Stimulated activated CD8-positive, alpha-beta memory T cell treated with anti-CD3 and anti-CD28 coated beads, Interleukin-4, amount 100 ng/mL, for 1 hour (primary cell): ENCODE measurements at places on chromosomes 2 and 18.

DNA sequence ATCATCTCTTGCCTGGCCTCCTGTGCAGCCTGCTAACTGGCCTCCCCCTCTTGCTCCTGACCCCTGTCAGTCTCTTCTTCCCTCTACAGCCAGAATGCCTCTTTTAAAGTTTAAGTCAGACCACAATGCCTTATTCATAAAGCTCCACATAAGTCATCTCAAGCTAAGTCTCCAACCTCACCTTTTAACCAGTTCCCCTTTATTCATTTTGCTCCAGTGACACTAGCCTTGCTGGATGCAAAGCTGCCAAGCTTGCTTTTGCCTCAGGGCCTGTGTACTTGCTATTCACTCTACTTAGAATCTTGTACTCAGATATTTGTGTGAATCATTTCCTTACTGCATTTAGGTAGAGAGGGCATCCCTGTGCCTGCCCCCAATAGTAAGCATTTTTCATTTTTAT, 180.9 kb downstream of the PDE1A start:
- DNase-seq, result no peak

GRCh38 chr2:59440491-59440890, 1113.0 kb downstream of the BCL11A start:
- DNase-seq, result no peak

- no peak for DNase-seq
Measured at GRCh38 chr2:211401328-211401727, 844.9 kb downstream of the CPS1 start.

DNA sequence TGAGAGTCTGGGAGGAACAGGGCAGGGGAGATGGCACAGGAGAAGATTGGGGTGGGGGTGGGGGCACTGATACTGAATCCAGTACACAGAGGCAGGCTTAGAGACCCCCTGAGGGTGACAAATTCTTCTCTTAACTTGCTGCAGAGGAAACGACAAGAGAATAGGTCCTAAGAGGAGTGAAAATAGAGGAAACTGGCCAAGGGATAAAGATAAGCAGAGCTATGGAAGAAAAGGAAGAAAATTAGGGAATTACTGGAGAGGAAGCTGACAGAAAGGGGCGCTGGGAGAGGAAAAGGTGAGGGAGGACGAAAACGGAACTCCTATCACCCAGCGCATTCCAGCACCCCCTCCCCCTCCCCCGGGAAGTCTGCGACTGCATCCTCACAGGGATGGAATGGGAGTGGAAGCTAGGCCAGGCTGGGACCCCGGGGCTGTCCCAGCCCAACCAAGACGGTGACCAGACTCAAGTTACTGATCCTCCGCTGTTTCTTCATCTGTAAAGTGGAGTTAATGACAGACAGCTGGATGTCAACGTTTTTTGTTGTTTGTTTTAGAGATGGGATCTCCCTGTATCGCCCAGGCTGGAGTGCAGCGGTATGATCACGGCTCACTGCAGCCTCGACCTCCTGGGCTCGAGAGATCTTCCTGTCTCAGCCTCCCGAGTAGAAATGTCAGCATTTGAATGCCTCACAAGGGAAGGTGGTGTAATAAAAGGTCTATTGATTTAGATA, 2.6 kb upstream of the EMX1 start:
- DNase-seq, result no peak
